Fibroblast of pulmonary artery (primary cell): ENCODE measurements at places on chromosomes 5 and 9.

DNA sequence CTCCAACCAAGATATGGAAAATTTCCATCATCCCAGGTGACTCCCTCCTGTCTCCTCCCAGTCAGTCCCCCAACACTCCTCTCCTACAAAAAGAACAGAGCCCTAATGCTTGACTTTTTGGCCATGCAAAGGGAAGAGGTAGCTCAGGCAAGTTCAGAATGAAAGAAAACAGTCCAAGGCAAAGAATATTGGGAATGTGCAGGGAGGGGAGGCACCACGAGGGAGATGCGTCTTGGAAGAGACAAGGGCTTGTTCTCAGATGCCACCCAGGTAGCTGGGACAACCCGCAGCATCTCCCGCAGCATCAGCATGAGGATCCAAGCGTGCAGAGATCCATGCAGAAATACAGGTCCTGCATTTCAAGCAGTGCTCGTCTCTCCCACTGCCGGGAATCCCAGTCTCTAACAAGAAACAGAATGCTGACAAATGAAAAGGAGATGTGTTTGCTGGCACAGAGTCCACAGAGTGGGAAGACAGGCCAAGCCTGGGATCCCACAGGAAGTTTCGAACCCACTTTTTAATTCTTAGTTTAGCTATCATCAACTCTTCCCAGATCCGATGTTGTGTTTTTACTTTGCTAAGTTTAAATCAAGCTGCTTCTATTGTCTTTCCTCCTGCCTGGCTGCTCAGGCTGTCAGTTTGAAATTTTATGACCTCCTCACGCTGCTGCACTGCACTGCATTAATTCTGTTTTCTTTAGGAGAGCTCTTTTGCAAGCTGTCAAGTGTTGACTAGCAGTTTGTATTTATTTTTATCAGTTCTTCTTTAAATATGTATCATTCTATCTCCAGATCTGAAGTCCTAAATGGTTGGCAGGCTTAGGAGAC lies 86.8 kb upstream of the OSMR start:
- no peak for DNase-seq

DNA sequence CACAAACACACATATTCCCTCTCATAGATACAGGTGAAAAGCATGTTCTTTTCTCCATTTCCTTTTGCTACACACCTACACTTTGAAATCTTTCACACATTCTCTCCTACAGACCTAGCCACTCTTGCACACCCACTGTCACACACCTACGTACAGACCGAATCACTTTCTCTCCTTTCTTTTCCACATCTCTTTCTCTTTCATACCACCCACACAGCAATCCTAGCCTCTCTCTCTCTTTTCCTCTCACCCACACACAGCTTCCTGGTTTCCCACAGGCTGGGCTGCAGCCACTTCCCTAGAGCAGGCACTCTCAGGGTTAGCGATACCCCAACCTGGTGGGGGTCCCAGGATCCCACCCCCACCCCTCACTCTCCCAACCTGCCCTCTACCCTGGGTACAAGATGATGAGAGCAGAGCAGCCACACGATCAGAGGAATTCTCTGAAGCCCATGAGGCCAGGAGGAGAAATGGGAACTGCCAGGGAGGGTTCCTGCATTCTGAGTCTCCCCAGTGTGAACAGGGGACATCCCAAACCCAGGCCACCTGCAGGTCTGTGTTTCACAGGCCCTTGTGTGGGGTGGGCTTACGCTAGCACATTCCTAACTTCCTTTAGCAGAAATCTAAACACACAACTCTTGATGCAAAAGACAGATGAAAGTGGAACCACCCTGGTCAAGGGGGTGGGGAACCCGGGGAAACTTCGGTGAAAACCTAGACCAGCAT lies 17.1 kb upstream of the SYNPO start:
- DNase-seq, result no peak

- no peak for DNase-seq
Measured at GRCh38 chr5:80129146-80129545, 94.0 kb downstream of the THBS4 start.

DNA sequence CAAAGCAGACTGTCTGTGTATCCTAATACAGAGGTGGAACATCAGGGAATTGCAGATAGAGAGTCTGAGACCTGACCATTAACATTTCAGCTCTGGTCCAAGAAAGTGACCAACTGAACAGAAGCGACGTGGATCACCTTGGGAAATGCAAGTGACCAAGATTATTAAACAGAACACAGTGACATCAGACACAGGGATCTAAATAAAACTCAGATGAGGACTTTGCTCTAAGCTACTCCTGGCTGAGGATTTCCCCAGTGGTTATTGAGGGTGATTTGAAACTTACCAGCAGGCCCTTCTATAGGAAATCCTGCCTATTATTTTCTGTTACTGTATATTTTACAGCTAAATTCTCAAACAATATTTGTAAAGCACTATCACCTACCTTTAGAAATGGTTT lies 436.0 kb downstream of the TMEM38B start:
- DNase-seq, result no peak

GRCh38 chr5:177312649-177313181 lies 1.0 kb upstream of the MXD3 start:
- DNase-seq, result no peak

DNA sequence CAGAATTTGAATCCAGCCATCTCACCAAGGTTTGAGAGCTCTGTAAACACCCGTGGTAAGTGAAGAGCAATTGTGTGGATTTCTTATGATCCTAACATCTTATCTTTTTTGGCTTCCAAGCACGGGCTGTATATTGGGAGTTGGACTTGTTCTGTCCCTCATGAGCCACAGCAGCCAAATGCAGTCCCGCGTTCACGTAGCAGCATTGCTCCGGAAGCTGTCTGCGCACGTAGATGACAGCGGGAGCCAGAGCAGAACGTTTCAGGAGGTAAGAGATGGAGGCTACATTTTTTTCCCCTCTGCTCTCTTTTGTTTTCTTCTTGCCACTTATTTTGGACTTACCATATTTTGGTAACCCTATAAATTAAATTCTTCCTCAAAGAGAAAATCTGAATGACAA lies 86.9 kb downstream of the HACD4 start:
- no peak for DNase-seq

DNA sequence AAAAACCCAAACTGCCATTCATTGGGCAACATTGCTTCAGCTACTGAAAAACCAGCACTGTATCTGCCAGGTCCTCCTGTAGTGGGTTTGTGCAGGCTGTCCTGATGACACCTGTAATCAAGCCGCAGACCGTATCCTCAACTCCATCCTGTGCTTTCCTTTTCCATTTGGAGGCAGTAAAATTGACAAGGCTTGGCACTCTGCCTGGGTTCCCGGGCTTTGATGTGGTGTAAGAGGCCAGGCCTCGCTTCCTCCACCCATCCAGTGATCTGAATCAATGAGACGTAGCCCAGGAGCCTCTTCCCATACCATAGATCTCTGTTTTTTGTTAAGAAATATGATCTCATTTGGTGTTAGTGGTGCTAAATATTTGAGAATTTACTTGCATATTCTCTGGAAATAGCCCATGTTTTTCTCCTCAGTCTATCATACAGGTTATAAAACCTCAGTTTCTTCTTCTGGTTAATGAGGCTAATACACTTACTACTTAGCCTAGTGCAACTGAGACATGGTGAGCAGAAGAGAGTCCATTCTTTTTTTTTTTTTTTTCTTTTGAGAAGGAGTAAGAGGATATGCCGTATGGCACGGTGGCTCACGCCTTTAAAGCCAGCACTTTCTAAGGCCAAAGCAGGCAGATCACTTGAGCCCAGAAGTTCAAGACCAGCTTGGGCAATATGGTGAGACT lies 34.8 kb downstream of the LSM11 start:
- peak; percentile 42 for DNase-seq

DNA sequence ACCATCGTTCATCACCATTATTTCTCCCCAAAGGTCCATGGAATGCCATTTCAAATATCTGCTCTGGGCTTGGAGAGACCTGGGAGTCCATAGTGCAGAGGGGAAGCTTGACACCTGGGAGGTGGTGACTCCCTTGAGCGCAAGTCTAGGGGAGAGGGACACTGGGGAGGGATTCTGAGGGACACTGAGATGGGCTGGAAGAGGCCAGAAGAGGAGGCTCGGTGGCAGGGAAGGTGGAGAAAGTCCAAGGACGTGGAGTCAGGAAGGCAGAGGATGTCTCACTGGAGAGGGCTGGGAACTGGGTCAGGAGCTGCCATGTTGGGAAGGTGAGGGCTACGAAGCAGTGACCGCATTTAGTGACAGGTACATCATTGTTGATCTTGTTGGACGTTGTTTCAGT lies 160.3 kb upstream of the MVB12B start:
- no peak for DNase-seq

DNA sequence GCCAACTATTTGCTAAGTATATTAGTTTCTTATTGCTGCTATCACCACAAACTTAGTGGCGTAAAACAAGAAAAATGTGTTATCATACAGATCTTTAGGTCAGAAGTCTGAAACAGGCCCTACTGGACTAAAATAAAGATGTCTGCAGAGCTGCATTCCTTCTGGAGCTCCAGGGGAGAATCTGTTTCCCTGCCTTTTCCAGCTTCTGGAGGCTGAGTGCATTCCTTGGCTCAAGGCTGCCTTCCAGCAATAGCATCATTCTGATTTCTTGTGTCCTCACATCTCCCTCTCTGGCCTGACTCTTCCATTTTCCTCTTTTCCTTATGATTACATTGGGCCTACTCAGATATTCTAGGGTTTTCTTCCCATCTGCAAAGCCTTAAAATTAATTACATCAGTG lies 15.9 kb downstream of the MAN2A1 start:
- peak; percentile 25 for DNase-seq
